CD4-positive, CD25-positive, alpha-beta regulatory T cell (primary cell): ENCODE measurements at places on chromosomes 4 and X. TPM values are rescaled to one million over a fixed set of nuclear protein-coding genes. Genes with fewer than 3 reads are reported as not detected.

GRCh38 chr4:16692046-16692445, 206.4 kb downstream of the LDB2 start:
- no peak for DNase-seq

GRCh38 chr4:27084685-27085361, 224.2 kb downstream of the STIM2 start:
- DNase-seq, result no peak

GRCh38 chrX:134533352-134533751, 73.4 kb downstream of the HPRT1 start:
- no peak for DNase-seq

DNA sequence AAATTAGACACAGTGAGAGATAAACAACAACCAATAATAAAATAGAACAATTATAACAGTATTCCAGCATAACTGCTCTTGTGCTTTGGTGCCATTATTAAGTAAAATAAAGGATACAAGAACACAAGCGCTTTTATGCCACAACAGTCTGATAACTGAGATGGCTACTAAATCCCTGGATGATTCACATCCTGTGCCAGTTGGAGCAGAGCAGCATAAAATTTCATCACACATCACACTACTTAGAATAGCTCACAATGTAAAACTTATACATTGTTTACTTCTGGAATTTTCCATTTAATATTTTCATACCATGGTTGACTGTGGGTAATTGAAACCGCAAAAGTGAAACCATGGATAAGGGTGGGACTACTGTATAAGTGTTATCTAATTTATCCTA, 399.9 kb upstream of the CNKSR2 start:
- DNase-seq, result no peak

- no peak for DNase-seq
Measured at GRCh38 chrX:6666624-6667023, 131.7 kb upstream of the VCX3A start.

- no peak for DNase-seq
Measured at GRCh38 chr4:119244832-119245231, 32.3 kb downstream of the USP53 start.

GRCh38 chr4:6734165-6734786, 18.3 kb downstream of the BLOC1S4 start:
- no peak for DNase-seq

DNA sequence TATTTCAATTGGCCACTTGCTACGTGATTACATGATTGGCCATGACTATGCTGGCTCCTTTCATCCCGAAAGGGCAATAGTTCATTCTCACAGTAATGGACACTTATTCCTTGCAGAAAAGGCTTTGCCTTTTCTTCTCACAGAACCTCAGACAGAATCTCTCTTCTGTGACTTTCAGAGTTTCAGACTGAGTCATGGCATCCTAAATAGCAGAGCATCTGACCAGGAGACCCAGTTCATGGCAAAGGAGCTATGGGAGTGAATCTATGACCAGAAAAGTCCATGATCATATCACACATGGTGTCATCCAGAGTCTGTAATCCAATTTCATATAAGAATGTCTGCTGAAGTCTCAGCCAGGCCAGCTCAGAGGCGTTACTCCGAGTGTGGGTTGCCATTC, 263.3 kb upstream of the CLNK start:
- DNase-seq, result no peak

GRCh38 chr4:182839256-182839655, 77.9 kb downstream of the DCTD start:
- no peak for DNase-seq

- no peak for DNase-seq
Measured at GRCh38 chrX:40127052-40127451, 29.3 kb upstream of the BCOR start.

DNA sequence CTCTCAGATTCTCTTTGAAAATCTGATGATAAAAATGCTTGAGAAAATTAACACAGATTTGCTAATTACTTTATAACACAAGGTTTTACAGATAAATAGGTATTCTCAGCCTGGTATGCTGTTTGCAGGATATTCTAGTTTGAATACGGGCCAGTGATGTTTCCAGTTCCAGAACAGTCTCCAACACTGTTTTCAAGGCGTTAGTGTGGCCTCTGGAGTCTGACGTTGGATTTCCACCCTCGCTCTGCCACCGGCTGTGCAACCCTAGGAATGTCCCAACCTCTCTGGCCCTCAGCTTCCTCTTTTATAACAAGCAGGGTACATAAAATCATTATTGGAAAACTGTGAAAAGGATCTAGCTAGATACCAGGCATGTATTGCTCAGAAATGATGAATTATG, 23.8 kb upstream of the CYP4V2 start:
- no peak for DNase-seq

DNA sequence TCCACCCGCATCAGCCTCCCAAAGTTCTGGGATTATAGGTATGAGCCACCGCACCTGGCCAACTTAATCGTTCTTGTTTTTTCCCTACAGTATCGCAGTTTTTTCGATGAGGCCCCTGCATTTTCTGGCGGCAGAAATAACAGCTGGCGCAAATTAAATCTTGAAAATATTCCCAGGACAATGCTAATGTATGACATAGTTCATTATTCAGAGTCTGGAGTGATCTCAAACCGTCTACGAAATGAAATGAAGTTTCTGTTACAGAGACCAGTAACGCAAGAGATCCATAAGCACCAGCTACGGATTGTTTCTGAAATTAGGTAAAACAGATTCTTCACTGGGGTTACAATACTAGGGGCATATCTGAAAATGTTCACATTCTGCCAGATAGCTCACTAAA, 27.3 kb downstream of the CXorf58 start:
- DNase-seq, result no peak

GRCh38 chr4:42678512-42678911, 21.6 kb upstream of the ATP8A1 start:
- DNase-seq, result no peak

DNA sequence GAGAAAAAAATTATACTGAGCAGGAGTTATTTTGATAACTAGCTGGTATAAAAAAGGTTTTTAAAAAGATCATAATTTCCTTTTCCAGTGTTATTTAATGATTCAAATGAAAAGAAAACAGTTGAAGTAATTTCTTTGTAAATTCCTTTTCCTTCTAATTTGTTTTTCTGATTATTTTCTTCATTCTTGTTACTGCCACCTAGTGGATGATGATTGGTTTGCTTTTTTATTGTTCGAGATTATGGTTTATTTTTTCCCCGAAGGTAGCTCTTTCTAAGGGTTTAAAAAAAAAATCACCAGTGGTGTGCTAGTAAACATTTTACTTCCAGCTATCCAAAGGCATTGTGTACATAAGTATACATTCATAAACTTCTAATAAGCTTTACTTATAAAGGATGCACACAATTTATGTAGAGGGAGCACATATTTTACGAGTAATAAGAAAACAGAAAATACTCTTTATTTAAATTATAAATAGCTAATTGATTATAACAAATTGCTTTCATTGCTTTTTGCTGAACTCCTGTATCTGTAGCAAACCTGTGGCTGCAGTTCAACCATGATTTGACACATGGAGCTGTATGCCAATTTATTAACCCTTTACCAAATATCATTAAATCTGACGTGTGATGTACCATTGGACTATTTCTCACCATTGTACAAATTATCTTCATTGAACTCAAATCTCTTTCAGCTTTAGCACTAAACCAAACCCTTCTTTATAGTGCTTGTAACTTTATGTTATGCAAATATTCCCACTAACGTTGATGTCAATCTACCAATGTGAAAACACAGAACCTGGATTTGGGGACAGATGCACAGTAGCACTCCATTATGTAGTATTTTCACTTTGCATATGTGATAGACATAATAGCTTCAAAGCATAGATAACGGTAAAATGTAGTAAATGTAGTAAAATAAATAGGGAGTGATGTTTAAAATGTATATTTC, 97.8 kb upstream of the ANK2 start:
- no peak for DNase-seq

DNA sequence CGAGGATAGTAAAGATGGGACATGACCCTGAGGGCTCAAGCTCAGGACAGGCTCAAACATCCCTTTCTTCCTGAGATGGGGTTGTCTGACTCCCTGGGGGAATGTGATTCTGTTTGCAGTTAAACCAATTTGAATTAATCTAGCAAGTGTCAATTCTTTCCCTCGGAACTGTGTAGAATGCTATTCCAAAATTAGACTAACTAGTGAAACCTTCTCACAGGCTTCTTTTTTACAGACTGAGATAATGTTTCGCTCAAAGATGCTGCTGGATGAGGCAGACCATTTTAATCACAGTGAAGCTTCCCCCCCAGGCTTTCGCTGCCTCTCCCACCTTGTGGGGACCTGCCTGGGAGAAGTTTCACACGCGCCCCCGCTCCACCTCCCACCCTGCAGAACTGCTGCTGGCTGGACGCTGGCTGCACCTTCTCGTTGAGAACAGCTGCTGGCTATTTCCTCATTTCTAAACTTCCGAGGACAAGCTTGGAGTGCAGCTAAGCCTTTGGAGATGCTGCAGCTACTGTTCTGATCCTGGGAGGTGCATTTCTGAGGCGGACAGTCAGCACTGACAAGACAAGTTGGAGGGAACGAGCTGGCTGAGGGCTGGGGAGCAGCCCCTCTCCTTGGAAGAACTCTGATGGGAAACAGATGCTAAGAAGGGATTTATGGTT, 297.8 kb downstream of the RAPGEF2 start:
- no peak for DNase-seq

GRCh38 chrX:109862433-109862832, 129.4 kb upstream of the ACSL4 start:
- no peak for DNase-seq

DNA sequence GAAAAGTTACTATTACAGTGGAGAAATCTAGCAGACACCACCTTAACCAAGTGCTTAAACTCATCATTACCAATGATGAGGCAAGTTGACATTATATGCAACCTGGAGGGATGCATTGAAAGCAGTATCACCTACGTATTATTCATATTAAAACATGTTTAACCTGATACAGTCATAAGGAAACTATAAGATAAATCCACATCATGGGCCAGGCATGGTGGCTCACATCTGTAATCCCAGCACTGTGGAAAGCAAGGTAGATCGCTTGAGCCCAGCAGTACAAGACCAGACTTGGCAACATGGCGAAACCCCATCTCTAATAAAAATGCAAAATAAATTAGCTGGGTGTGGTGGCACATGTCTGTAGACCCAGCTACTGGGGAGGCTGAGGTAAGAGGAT, 22.3 kb upstream of the INTU start:
- no peak for DNase-seq

- no peak for DNase-seq
Measured at GRCh38 chrX:107484002-107484726, 34.7 kb downstream of the FRMPD3 start.

- no peak for DNase-seq
Measured at GRCh38 chr4:169397762-169398161, 127.0 kb upstream of the SH3RF1 start.

- DNase-seq, result no peak
Measured at GRCh38 chr4:161546902-161547301, 616.9 kb downstream of the FSTL5 start.

- DNase-seq, result no peak
Measured at GRCh38 chr4:98248934-98249333, 12.2 kb upstream of the RAP1GDS1 start.

- no peak for DNase-seq
Measured at GRCh38 chr4:36533944-36534343, 252.5 kb downstream of the DTHD1 start.

- no peak for DNase-seq
Measured at GRCh38 chrX:43899878-43900815, 17.9 kb upstream of the MAOB start.

GRCh38 chr4:7788694-7789425, 150.8 kb downstream of the AFAP1 start:
- no peak for DNase-seq

- no peak for DNase-seq
Measured at GRCh38 chrX:148499638-148500422, 587 bp upstream of the AFF2 start.

DNA sequence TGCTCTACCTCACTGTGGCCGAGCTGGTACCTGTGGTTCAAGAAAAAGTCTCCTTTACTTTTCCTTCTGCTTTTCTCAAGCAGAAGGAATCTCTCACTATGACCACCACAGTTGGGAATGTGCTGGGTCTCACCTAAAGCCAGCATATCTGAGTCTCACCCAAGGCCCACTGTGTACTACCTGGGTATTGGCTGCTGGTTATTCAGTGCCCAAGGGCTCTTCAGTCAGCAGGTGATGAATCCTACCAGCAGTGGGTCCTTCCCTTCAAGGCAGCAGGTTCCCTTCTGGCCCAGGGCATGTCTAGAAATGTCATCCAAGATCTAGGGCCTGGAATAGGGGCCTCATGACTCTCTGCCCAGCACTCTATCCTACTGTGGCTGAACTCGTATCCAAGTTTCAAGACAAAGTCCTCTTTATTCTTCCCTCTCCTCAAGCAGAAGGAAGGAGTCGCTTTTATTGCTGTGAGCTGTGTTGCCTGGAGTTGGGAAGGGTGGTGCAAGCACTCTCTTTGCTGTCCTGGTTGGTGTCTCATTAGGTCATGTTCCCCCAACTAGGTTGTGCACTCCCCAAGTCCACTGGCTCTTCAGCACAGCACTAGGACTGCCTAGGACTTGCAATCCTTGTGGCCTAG, 6.1 kb downstream of the CXCL10 start:
- DNase-seq, result no peak

GRCh38 chrX:6299724-6300123, 71.1 kb upstream of the NLGN4X start:
- no peak for DNase-seq

DNA sequence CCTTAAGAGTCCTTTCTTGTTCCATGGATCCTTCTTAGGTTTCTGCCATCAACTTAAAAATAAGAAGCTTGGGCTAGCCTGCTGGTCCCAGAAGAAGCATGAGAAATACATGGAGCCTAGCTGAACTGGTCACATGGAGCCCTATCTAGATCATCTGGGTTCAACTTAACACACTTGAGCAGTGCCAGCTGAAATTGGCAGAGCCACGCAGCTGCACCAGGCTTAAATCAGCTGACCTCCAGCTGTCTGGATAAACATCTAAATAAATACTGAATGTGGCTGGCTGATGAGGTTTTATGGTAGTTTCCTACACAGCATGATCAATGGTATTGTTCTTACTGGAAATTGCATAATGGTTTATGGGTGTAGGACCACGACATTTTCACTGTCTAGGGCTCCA, 598.4 kb upstream of the FAM241A start:
- DNase-seq, result no peak

DNA sequence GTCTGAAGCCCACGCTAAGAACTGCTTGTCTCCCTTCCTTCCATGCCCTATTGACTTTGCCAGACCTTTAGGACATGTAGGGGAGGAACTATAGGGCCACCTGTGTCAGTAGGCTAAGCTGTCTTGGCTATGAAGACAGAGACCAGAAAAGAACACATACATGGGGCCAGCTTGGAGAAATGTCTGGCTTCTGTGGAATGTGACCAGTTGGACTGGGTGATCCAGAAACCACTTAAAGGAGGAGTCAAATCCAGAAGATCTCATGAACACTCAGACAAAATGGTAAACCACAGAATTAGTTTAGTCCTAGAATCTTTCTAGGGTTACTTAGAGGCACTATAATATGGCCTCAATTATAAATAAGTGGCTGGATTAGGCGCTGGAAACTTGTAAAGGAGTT, 42.0 kb downstream of the PHKA2 start:
- DNase-seq, result no peak

EMCN gene
- polyA plus RNA-seq, result not detected

CD40LG gene
- polyA plus RNA-seq, result 25.0 TPM

ABCE1 gene
- 69.4 TPM for polyA plus RNA-seq

FAM47E gene
- polyA plus RNA-seq, result not detected

CXorf38 gene
- 36.9 TPM for polyA plus RNA-seq

GCNA gene
- 0.57 TPM for polyA plus RNA-seq

C4orf46 gene
- 4.9 TPM for polyA plus RNA-seq

LDB2 gene
- polyA plus RNA-seq, result not detected

STK32B gene
- not detected for polyA plus RNA-seq

RBM41 gene
- 10.3 TPM for polyA plus RNA-seq

ADRA2C gene
- polyA plus RNA-seq, result not detected

RASGEF1B gene
- 2.3 TPM for polyA plus RNA-seq

MAD2L1 gene
- 15.1 TPM for polyA plus RNA-seq

CLCN4 gene
- polyA plus RNA-seq, result not detected

ERAS gene
- not detected for polyA plus RNA-seq
